ENCODE measurements at places on chromosomes 2 and 18.

GRCh38 chr2:168015274-168015953, 232.0 kb downstream of the STK39 start:
- DNase-seq = no peak

DNA sequence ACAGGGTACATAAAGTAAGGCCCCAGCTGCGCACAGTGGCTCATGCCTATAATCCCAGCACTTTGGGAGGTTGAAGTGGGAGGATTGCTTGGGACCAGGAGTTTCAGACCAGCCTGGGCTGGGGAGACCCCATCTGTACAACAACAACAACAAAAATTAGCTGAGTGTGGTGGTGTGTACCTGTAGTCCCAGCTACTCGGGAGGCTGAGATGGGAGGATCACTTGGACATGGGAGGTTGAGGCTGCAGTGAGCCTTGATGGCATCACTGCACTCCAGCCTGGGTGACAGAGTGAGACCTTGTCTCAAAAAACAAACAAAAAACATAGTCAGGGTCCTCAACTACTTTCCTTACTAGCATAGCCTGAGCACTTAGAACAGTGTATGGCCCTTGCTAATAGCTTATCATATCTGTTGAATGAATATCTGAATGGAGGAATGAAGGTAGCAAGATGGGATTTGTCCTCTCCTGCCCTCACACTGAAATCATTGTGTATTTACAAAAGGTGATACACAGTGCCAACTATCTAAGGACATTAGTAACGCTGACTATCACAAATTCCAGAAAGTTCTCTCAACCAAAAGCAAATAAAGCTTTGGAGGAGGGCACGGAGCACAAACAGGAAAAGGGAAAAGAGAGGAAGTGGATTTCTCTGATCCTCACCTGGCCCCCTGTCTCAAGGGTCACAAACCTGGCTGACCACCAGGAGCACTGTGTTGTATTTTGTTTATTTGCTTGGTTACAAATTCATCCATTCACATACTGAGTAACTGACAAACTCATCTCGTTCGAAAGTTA, 38.1 kb downstream of the L3MBTL4 start:
- DNase-seq = no peak

DNA sequence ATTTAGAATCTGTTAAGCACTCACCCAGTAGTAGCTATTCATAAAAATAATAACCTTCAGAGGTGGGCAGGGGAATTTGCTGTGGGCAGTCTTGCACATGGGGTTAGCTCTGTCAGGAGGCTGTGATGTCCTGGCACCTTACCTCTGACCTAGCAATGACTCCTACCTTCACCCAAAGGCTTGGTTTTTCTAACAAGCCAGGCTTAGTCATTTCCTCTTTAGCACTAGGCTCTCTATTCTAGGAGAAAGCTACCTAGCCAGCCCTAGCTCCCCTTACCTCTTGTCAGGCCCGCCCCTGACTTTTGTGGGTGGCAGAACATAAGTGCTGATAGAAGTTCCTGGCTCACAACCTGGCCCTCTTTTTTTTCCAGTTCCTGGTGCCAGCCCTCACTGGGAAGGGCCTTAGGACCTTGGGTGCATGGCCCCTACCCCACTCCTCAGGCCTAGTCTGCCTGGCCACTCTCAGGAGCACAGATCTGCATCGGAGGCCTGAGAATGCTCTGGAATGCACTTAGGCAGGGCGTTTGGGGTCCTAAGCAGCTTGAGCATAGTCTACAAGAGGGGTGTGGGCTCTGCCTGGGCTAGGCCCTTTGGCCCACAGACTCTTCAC, 17.7 kb downstream of the CPLX4 start:
- no peak for DNase-seq

GRCh38 chr2:236052926-236053821, 115.0 kb downstream of the GBX2 start:
- DNase-seq = no peak

- no peak for DNase-seq
Measured at GRCh38 chr2:134846213-134846612, 7.8 kb downstream of the ACMSD start.

- no peak for DNase-seq
Measured at GRCh38 chr2:158893474-158893873, 75.0 kb upstream of the TANC1 start.

- DNase-seq = no peak
Measured at GRCh38 chr2:157184161-157184895, 73.2 kb upstream of the GALNT5 start.

DNA sequence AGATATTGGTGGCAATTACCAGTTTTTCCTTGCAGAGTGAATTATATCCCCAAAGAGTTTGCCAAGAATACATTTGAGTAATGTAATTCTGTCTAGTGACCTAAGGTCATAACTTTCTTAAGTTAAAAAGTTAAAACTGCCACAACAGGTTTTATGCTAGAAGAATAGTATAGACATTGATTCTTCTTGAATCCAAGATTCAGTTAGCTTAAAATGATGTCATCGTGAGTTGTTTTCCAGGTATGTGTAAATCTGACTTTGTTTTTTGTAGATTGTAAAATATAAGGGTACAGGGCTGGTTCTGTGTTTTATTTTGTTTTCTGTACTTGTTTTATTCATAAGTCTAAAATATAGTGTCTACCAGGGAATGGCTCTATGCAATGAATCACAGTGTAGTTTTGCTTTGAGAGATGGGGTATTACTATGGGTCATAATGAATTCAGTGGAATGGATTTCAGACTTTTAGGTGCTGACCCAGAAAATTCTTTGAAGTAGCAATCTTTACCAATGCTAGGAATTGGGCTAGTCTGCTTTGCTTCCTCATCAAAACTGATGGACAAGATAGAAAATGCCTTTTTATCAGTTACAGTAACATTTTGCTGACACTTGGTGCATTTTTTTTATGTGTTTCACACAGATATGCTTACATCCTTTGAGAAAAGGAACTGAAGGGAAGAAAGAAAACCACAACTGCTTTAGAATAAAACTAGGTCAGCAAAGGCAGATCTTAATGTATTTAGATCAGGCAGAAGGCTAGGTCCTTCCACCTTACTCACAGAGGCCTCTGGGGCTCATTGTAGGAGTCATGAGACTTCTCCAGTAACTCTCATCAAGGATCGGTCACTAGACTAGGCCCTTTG, 20.8 kb upstream of the MGAT5 start:
- no peak for DNase-seq

DNA sequence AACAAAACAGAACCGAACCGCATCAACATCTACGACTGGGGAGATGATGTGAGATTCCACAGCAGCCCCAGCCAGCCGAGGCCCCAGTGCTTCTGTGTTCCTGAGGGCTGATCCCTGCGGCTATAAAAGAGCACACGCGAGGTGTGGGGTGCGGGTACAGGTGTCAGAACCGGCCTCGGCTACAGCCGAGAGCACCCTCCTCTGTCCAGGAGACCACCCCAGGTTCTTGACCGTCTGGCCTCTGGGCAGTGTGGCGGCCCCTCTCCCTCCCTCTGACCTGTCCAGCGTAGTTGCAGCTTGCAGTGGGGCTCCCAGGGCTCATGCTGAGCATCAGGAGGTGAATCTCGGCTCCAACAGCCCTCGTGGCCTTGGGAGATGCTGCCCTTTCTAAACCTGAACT, 23.7 kb downstream of the RTP5 start:
- DNase-seq = no peak

DNA sequence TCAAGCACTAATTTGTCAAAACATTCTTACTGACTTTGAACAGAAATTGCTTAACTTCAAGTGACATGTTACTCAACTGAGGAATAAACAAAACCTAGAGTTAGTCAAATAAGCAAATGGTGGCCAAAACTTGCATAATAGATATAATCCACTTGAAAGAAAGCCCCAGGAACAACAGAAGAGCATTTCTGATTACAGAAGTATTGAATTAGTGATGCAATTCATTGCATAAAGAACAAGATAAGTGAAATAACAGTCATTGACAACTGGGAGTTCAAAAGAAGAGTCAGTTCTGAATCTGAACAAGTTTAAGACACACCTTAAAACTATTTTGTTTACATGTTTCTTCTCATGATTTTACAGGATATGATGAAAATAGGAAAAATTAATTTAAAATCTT, 30.8 kb downstream of the COBLL1 start:
- no peak for DNase-seq

- DNase-seq = no peak
Measured at GRCh38 chr18:39230086-39230803, 1664.6 kb upstream of the CELF4 start.

Data from activated CD8-positive, alpha-beta memory T cell treated with anti-CD3 and anti-CD28 coated beads for 48 hours (primary cell).